ENCODE measurements at places on chromosomes 1 and 21.

DNA sequence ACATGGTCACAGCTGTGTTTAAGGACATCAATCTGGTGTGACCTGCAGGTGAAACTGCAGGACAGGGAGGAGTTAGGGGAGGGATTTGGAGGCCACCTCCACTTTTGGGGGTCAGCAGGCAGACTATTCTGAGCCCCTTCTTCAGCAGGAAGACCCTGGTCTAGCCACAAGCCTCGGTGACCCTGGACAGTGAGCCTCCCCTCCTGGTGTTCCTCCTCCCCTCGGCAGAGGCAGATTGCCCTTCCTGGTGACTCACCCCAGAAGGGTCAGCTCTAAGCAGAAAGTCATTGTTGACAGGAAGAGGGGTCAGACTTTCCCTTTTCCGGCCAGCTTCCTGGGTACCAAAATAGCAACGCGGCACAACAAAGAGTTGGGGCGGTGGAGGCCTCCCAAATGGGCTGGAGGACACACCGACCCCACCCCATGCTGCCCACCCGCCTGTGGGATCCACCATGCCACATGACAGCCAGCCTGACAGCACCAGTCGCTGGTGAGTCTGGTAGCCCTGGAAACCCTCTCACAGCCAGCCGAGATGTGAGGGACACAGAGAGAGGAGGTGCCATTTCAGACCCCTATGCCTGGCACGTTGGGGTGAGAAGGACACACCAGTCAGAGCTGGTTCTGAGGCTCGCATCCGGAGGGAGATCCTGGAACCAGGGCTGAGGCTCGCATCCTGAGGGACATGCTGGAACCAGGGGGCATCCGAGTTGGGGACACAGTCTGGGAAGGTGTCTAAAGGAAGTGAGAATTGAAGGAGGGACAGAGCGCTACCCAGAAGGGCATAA is 14.7 kb upstream of the CSF1 start:
- no peak for DNase-seq

DNA sequence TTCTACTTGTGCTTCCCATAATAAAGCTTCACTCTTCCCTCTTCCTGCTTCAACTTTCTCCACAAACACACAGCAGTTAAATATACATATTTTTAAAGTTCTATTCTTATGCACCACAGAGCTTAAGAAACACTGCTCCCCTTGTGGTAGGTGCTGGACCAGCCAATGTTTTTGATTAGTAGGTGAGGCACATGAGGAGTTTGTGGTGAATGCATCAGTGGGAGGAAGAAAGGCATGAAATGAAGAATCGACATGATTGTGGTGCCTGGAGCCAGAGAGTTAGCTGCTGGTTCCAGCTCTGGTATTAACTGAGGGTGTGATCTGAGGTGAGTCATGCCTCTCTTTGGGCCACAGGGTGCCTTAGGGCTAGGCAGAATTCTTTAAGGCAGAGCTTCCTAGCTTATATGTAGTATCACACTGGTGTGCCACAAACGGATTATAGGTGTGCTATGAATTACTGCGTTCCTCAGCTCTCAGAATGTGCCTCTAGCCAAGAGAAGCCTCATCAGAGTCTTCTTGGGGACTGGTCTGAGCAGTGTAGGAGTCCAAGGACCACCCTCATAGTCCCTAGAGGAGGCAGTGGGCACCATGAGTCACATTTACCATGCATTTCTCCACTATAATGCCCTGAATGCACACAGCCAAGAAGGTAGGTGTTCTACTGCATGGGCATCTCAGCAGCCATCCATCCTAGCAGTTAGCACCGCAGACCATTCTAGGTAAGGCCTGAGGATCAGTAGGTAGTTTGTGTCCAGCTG is 97.4 kb upstream of the SGIP1 start:
- DNase-seq, result no peak

DNA sequence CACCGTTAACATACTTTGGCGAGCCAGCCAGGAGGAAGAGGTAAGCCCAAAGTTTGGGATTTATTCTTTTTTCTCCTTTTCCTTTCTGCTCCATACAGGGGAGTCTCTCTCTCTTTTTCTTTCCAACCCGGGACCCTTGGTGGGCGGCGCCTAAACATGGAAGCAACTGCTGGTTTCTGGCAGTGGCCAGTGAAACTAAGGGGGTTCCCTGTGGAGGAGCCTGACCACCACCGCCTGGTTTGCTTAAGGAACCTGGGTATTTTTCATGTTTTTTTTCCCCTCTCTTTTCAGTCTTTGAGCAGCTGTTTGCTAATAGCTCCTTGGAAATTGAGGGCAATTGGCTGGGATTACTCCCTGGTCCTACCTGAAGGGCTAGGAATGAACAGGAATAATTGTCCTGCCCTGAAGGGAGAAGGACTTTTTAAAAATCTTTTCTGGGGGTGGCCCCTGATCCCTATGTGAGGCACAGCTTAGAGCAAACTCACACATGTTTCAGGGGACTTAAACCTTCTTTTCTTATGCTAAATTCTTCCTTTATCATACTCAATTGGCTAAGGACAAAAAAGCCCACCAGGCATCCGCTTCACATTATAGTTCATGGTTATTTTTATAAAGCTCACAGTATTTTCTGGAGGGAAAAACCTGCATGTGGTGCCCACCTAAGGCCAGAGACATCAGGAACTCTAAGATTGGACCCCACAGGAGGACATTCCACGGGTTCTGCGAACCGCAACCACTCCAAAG is 61.3 kb upstream of the PLD5 start:
- DNase-seq, result no peak

DNA sequence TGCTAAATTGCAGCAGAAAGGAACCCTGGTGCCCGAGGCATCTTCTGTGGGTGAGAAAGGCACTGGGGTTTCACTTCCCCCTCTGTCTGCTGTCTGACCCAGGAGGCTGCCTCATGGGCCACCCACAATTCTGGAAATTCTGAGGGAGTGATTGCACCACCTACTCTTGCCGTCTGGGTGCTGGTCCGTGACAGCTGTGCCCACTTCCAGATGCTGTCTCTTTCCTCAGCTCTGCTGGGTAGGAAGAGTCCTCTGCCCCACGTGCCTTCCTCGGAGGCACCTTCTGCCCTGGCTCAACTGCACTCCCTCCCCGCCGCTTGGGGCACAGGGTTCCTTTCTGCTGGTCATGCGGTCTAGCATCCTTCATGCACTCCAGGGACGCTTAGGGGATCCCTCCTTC is 96.3 kb downstream of the ARHGEF10L start:
- DNase-seq, result no peak

Measured in stimulated activated CD8-positive, alpha-beta memory T cell treated with anti-CD3 and anti-CD28 coated beads, Interleukin-7, amount 100 ng/mL, for 1 hour (primary cell).